ENCODE measurements at places on chromosomes 6 and 20.

DNA sequence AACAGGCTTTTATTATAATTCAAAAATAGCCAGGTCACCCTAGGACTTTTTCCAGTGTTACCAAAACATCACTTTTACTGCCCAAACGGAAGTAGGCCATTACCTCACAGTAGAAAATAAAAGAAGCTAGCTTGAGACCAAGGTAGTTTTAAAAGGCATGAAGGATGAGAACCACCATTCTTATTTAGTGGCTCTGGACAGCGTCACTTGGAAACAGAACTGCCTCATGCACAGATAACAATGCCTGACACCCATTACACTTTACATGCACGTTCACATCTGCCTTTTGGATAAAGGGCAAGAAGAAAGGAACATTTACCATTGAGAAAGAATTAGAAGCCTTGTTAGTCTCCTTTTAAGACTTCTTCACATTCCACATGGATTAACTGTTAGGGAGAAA is 1.9 kb upstream of the PAQR8 start:
- DNase-seq, result no peak

DNA sequence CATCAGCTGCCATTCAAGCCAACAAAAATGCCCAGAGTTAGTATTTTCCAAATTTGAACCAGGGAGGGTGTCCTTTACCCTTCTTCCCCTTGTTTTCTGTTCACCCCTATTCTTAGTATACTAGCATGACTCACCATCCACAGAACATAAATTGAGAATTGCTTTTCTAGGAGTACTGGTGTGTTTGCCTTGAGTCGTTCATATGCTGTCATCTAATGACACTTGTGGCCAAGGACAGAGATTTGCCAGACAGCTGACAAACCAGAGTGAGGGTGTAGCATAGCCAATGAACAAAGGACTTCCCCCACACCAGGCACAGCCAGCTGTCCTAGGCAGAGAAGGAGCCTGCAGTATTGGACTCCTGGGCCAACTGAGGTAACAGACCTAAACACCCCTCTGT is 62.2 kb downstream of the FILIP1 start:
- no peak for DNase-seq

- DNase-seq, result no peak
These were observed 184.3 kb downstream of the PRKN start for GRCh38 chr6:162543221-162543620.

DNA sequence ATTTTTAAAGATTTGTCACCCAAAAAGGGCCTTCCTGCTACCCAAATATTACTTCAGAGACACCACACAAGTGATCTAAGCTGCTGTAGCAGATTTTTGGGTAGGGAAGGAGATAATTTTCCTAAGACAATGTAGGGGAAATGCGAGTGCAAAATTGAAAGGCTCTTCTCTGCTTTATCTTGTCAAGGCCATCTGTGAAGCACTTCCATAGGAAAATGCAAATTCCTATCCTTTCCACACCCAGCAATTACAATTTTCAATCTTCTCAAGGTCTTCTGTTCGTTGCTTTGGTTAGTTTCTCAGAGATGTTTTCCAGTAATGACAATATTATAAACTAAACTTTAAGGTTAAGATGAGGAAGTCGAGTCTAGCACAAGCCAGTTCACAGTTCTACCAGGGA is 53.4 kb downstream of the HDGFL1 start:
- no peak for DNase-seq

DNA sequence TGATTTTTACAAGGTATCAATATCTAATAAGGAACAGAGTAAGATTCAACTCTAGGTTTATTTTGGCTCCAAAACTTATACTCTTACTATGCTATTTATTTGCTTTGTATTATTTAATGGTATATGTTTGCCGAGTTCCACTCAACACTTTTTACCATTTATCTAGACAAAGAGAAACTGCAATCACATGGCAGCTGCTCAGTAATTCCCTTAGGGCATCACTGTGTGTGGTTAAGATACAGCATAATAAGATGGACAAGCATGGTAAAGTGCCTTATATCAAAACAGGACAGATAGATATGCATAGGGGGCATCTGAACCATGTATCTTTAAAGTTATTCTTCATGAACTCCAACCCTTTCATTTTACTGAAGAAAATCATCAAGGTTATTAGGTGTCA is 483.0 kb upstream of the ID4 start:
- no peak for DNase-seq

DNA sequence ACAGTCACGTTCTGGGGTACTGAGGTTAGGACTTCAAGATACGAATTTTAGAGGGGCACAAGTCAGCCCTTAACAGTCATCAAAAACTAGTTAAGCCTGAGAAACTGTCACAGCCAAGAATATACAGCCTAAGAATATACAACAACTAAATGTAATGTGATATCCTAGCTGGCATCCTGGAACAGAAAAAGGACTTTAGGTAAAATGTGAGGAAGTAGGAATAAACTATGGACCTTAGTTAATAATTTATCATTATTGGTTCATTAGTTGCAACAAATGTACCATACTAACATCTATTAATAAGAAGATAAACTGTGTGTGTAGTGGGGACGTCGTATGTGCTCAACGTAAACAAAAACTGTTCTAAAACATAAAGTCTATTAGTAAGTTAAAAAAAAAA is 1.1 kb downstream of the PNISR start:
- no peak for DNase-seq

GRCh38 chr6:127403636-127404035 is 55.6 kb downstream of the KIAA0408 start:
- no peak for DNase-seq

- no peak for DNase-seq
These were observed 20.6 kb upstream of the REV3L start for GRCh38 chr6:111503660-111504059.

DNA sequence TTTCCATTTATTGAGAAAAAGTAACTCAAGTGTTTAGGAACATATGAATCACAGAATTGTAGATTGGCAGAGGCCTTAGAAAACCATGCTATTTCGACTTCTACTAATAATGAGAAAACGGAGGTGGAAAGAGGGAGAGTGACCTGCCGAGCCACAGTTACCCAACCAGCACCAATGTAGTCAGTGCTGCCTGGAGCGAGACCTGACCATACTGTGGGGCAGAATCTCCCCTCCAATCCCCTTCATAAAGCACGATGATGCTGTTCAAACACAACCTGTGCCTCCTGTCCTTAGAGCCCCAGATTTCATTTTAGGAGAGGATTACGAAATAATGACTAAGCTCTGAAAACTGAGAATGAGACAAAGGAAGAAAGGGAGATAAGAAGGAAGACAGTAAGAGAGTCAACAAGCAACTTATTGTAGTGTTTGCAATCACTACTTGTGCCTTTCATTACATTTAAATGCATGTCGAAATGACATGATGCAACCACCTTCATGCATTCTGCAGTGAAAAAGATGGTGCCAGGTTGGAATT is 70.6 kb downstream of the ATXN1 start:
- no peak for DNase-seq

- no peak for DNase-seq
These were observed 23.2 kb upstream of the AKIRIN2 start for GRCh38 chr6:87724983-87725811.

DNA sequence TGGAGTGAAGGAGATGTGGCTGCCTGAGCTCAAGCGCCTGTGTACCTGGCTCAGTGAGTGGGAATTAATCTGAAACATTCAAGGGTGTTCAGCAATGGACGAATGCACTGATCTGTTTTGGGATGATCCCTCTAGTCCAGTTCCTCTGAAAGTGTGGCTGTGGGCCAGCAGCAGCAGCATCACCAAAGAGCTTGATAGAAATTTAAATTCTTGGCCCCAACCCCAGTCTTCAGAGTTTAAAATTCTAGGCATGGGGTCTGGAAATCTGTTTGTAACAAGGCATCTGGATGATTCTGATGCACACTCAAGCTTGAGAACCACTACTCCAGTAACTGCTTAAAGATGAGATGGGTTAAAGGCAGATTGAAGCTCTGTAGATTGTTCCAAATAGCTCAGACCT is 59.2 kb downstream of the STMND1 start:
- no peak for DNase-seq

DNA sequence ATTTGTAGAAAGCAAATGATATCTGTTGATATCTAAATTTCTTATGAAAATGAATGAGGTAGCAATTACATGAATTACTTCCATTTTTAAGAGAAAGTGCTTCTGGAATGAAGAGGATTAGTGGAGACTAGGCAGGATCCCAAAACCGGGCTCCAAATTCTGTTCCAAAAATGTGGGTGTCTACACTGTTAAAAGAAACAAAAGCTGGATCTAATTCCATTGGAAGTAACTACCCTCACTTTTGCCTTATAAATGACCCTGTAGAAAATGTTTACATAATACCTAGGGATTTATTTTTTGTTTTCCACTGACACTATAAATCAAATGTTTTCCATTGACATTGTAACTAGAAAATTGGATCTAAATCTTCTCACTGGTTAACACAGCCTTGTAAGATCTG is 454.9 kb upstream of the JARID2 start:
- DNase-seq, result no peak

- DNase-seq, result peak; percentile 77
These were observed 26.9 kb downstream of the SPATA2 start for GRCh38 chr20:49888212-49889000.

DNA sequence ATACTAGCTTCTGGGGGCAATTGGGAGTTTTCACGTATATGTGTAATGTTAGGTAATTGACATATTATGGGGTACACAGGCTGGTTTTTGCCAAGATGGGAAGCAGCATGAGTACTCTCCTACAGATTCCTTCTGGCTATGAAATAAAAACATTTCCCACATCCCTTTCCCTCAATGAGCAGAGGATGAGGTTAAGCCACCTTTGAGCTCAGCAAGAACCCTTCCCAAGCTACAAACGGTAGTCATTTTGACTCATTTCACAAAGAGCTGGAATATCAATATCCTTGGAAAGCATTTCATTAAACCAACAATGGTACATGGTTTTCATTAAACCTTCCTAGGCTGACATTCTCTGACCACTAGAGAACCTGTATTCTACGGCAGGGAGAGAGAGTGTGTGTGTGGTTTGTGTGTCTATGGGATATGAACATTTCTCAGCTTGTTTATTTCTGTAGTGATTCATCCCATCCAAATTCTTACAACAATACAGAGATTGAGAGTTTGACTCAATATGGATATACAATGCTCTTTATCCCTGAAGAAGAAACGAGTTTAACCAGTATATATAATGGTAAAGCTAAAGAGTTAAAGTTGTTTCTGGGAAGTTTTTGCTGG is 119.5 kb downstream of the ARHGAP18 start:
- DNase-seq, result peak; percentile 44

GRCh38 chr20:38651154-38651553 is 49.5 kb downstream of the ARHGAP40 start:
- no peak for DNase-seq

- no peak for DNase-seq
These were observed 99.9 kb downstream of the TCP11 start for GRCh38 chr6:35041086-35041861.

DNA sequence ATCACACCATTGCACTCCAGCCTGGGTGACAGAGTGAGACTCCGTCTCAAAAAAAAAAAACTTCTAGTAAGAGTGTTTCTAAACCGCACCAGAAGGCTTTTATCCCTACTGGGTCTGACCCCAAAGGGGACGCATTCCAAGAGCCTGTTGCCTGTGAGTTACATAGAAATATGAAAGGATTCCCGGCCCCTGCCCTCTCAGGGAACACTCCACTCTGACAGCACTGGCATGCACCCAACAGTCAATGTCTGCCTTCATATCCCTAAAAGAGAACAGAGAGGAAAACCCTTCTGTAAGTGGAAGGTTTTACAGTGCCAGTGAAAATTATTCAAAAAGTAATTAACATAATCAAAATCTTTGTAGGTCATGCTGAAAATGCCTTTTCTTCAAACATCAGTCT is 117.1 kb upstream of the PTPRT start:
- DNase-seq, result no peak

- DNase-seq, result no peak
These were observed 21.3 kb downstream of the SEC23B start for GRCh38 chr20:18529041-18529440.

DNA sequence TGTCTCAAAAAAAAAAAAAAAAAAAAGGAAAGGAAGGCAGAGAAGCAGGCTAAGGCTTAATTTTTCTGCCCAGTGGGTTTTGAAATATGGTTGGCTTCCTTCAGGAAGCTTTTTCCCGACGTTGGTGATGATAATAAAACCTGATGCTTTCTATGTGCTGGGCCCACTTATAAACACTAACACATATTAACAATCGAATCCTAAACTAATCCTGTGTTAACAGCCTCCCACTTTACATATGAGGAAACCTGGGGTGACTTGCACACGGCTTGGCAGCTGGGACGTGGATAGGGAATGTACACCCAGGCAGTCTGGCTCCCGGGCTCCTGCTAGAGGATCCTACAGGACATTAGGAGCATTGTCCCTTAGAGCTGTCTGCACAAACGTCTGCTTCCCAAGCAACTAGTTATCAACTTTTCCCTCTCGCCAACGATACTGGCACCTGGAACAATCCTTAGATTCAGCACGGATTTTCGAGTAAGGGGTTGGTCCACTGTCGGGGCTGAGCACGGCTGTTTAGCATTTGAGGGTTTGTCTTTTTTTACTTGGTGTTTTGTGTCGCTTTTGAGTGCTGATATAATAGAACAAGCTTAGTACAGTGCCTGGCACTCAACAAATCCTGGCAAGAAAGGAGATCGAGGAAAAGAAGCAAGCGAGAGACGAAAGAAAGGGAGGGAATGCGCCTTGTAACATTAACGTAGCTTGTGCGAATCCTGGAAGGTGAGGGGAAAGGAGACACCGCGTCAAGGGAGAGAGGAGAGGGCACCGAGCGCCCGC is 622 bp upstream of the KIZ start:
- peak; percentile 55 for DNase-seq

DNA sequence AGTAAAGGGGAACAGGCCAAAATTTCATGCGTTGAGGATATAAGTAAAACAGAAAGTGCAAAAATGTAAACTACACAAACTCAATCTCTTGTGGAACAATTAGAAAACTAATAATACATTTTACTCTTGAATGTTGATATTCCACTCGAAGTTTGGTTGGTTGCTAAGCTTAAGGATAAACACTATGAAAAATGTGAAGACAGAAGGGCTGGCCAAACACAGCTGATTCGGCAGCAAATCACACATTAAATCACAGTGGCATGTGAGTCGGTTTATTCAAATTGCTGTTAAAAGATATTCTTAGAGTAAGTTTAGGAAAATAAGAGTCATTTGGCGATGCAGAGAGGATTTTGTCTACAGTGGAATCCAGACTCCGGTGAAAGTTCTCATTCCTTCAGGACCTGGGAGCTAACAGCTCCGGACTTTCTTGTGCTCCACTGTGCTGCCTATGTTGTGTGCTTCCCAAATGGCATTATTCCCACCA is 1.4 kb upstream of the EPM2A start:
- DNase-seq, result peak; percentile 53

DNA sequence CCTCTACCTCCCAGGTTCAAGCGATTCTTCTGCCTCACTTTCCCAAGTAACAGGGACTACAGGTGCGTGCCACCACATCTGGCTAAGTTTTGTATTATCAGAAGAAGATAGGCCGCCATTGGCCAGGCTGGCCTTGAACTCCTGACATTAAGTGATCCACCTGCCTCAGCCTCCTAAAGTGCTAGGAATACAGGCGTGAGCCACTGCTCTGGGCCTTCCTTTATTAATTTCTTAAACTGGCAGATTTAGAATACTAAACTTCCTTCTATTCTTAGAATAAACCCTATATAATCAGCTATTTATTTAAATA is 86.6 kb downstream of the HFE start:
- no peak for DNase-seq

Measured in AG08396 (cell line).